ENCODE measurements at places on chromosomes 13 and 19.

GRCh38 chr19:32287086-32287485, 58.3 kb upstream of the ZNF507 start:
- no peak for DNase-seq

DNA sequence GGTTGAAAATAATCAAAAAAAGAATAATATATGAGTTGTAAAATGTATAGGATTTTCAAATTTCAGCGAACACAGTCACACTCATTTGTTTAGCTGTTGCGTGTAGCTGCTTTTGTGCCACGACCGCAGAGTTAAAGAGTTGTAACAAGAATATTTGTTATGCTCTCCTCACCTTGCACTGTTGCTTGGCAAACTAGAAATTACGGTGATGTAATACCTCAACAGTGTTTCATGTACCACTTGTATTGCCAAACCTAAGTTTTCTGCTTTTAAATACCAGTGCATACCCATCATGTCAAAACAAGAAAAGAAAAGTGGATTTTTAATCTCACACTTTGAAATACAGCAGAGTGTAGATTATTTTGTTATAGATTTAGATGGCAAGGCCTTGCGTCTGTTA, 201.1 kb downstream of the NBEA start:
- no peak for DNase-seq

- no peak for DNase-seq
Observed at GRCh38 chr13:72983085-72983768, 75.6 kb upstream of the KLF5 start.

DNA sequence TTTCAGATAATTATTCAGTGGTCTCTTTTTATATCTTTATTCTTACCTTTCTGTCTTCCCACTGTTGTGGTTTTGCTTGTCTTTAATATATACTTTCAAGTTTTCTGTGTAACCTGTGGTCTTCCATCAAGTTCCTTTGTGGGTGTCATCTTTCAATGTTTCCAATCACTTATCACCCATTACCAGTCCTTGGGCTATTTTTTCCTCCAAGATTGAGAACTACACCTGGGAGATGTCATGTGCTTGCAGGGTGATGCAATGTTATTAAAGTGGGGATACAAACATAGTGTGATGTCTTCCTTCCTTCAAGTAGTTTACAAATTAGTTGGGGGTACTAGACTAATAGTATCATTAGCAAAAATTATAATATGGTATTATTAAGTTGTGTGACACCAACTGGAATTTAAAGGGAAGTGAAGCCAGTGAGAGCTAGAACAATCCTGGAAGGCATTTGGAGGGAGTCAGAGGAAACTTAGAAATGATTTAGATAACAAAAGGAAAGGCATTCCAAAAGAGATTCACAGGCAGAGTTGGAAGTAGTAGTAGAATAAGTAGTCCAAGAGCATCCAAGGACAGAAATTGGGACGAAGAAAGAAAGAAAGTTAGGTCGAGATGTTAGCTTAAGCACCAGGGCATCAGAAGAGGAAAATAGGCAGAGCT, 3.4 kb downstream of the FNDC3A start:
- DNase-seq = no peak

DNA sequence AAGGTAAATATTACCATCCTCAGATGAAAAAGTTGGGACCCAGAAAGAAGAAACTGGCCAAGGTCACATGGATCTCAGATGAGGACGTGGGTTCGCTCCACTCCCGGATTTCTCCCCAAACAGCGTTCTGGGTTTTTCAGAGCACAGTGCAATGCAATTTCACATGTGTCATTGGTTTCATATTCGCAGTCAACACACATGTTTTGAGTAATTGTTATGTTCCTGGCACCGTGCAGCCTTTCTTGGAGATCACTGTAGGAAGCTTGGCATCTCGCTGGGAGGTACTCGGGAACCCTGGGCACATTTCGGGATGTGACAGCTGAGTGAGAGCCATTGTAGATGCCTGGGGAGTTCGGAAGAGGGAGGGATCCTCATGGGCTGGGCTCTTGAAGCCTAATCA, 26.2 kb upstream of the CEBPG start:
- DNase-seq = no peak

- DNase-seq = no peak
Observed at GRCh38 chr13:94188201-94188854, 291.2 kb downstream of the DCT start.
